ENCODE measurements at places on chromosomes 3 and 15.

DNA sequence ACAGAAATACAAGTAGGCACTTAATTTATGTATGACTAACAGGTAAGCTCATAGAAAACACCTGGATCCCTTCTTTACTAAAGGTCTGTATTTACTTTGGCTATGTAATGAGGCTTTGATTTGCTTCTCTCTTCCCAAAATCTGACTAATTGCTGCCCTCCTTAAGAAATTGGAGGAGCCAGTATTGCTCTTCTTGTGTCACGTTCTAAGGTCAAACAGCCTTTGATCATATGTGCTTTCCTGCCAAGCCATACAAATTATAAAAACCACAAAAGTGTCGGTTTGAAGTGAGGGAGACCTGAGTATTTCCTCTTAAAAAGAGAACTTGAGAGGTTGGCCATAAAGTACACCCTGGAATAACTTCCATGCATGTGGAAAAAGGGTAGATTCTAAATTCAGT is 112.1 kb upstream of the MB21D2 start:
- DNase-seq = no peak

DNA sequence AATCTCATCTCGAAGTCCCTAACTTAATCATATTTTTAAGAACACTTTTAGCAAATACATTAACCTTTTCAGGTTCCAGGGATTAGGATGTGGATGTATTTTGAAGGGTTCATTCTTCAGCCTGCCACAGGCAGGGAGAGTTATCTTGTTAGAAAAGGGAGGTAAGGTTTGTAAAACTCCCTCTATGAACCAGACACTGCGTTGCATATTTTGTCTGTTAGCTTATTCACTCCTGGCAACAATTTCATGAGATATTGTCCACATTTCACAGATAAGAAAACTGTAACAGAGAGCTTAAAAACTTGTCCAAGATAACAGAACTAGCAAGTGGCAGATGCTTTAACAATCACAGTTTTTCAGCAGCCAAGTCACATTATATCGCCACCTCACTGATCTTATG is 155.4 kb downstream of the DIPK2A start:
- no peak for DNase-seq

DNA sequence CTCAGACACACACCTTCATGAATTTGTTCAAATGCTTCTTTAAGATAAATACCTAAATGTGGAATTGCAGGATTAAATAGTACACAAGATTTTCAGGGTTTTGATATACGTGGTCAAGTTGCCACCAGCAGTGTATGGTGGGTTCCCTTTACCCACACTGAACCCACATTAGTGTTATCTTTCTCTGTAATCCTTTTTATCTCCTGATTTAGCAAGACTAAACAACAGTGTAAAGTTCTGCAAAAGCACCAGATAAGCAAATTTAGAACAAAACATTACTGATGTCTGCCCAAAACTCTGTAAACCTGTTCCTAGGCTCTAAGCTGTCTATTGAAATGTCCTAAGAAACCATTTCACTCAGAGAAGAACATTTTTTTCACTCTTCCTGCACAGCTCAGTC is 352.9 kb downstream of the FHIT start:
- DNase-seq = no peak

GRCh38 chr3:23239211-23240068 is 36.3 kb downstream of the UBE2E2 start:
- no peak for DNase-seq

GRCh38 chr3:100005665-100006393 is 108.5 kb downstream of the FILIP1L start:
- DNase-seq = no peak

GRCh38 chr3:87796137-87796842 is 262.5 kb downstream of the CGGBP1 start:
- no peak for DNase-seq

DNA sequence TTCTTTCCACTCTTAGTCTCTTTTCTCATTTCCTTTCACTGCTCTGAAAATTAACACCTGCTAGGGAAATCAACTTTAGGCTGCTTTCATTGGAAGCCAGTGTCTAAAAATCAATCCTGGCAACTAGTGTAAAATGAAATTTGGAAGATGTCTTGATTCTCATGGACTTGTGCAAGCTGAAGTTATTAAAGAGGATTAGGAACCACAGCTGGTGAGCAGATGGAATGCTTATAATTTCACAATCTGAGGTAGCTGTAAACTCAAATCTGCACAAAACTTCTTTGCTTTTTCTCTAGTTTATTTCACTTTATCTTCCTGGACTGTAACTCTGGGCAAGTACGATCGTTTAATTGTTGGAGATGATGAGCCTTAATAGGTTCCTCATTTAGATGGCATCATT is 175.6 kb downstream of the GHSR start:
- DNase-seq = no peak

- DNase-seq = no peak
Measured at GRCh38 chr3:12399226-12399625, 85.1 kb upstream of the TSEN2 start.

- no peak for DNase-seq
Measured at GRCh38 chr3:177818712-177819240, 621.5 kb upstream of the TBL1XR1 start.

DNA sequence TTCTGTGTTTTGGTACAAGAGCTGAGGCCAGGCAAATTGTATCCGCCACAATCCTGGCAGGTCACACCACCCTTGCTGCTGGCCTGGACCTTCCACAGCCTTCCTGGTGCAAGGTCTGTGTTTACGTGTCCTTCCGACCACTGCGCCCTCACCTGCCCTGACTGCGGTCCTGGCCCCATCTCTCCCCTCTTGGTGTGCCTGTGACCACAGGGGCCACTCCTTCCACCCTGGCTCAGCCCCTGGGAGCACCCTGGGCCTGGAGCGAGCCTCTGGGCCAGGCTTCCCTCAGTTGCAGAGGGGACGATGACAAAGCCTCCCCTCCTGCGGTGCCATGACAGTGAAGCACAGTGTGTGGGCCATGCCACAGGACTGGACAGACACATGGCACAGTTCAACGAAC is 104.5 kb downstream of the PLXNA1 start:
- no peak for DNase-seq

- DNase-seq = no peak
Measured at GRCh38 chr3:192284443-192285072, 442.8 kb downstream of the FGF12 start.

DNA sequence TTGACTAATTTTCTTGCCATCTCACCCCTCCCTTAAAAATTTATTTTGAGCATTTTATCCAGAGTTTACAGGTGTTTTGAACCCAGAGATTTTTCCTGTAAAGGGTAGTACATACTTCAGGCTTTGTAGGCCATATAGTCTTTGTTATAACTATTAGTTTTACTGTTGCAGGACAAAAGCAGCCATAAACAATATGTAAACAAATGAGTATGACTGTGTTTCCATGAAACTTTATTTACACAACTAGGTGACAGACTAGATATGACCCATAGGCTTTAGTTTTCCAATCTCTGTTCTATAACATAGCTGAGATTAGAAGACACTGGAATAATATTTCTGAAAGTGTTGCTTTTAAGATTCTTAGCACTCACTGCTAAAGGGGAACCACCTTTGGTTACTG is 587.9 kb downstream of the PDCD6IP start:
- no peak for DNase-seq

Data from nucleus accumbens (tissue), 56 donors.